SW 1271 (cell line): ENCODE measurements at places on chromosomes 5 and 9.

DNA sequence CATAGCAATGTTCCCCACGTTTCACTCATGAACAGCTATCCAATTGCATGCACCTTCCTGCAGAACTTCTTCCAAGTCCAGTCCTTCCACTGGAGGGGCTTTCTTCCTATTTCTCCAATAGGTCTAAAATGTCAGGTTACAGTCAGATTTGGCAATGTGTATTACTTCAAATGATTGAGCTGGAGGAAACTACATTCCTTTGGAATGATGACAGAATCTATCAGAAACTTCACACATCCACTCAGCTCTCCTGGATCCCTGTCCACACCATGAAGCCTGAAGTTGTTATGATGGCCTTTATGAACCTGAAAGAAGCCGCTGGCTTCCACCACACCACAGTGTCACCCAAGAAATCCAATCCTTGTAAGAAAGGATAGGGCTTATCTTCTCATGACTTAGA, 32.2 kb downstream of the FBXW2 start:
- DNase-seq: no peak

GRCh38 chr9:83154821-83155220, 91.9 kb upstream of the RASEF start:
- DNase-seq: no peak

GRCh38 chr9:14212077-14212476, 101.9 kb downstream of the NFIB start:
- no peak for DNase-seq

GRCh38 chr9:18459962-18460584, 13.9 kb upstream of the ADAMTSL1 start:
- DNase-seq: no peak

DNA sequence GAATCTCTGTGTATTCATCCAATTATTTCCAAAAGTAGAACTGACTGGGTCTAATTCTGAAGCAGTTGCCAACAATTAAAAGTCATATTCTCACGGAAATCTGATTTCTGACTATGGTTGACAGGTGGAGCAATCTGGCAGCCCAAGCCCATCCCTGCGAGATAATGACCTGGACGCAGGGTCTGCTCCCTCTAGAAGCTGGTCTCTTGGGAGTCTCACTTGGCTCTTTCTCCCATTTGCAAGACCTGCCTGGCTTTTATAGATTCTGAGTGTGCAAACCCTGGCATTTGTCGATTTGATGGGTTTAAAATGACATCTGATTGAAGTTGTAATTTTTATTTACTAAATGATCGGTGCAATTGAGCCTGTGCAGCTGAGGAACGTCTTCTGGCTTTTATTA, 49.4 kb upstream of the NEURL1B start:
- no peak for DNase-seq

DNA sequence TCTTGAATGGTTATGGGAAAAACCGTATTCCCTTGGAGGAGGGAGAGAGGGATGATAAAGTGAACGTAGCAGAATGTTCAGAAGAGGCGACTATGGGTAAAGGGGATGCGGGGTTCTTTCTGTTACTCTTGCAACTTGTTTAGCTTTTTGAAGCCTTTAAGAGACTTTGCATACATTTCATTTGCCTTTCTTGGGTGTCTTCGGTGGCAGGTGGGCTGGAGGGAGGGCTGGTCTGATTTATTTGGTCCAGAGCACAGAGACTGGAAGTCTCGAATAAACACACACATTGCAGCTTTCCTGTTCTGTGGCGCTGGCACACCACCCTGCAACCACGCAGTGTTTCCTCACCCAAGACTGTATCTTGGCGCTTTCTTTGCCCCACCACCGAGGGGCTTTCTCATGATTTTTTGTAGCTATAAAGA, 23.2 kb downstream of the TTF1 start:
- DNase-seq: no peak

GRCh38 chr5:151592855-151593408, 1.8 kb upstream of the FAT2 start:
- no peak for DNase-seq

- DNase-seq: no peak
These were observed 41.9 kb downstream of the MTRR start for GRCh38 chr5:7910738-7911428.

GRCh38 chr9:8917956-8918739, 1118.6 kb upstream of the DMAC1 start:
- DNase-seq: no peak

DNA sequence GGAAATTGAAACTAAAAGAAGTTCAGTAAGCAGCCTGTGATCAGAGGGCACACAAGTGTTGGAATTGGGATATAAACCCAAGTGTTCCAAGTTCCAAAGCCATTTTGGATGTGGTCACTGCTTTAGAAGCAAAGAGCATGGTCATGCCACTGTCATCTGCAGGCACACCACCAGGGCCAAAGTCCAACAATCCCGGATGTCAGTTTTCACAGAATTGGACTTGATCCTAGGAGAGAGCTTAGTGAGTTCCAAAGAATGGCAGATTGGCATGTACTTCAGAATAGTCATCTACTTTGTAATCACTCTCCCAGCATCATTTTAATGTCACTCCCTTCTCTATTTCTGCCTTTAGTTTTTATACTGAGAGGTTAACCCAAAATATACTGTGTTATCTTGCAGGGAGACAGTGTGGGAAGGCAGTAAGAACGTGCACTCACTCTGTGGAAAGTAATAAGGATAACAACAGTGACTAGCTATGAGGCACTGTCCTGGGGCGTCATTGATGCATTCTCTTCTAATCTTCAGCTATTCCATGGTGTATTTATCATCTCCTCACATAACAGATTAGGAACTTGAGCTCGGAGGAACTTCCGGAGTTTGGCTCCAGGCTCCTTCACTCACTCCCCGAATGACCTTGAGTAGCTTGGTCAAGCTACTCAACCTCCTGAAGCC, 388.0 kb downstream of the ACTL7B start:
- DNase-seq: no peak

DNA sequence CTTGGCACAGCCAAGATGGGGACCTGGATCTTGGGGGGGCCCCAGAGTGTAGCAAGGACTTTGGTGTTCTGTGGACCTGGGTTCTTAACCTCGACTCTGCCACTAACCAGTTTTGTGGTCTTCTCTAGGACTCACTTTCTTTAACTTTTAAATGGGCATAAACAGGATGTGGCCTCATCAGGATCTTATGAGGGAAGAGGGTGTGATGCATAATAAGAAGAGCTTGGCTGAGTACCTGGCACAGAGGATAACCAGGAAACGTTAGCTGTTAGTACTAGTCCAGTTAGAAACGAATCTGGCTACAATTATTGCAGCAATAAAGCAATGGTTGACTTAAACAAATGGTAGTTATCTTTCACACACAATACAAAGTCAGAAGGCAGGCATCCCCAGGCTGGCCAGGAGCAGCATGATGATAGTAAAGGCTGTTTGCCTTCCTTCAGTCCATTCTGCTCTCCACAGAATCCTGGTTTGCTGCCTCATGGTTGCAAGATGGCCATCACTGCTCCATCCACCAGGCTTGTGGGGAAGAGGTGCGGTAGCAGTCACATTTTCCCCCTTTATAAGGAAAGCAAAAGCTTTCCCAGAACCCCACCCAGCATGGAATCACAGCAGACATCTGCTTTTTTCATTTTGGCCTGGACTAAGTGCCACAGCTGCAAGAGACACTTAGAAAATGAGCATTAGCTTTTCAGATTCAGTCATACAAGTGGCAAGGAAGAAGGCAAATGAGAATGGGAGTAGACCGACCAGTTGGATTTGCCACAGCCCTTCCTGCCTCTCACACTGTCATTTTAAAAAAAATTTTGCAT, 225.0 kb downstream of the AOPEP start:
- DNase-seq: no peak

DNA sequence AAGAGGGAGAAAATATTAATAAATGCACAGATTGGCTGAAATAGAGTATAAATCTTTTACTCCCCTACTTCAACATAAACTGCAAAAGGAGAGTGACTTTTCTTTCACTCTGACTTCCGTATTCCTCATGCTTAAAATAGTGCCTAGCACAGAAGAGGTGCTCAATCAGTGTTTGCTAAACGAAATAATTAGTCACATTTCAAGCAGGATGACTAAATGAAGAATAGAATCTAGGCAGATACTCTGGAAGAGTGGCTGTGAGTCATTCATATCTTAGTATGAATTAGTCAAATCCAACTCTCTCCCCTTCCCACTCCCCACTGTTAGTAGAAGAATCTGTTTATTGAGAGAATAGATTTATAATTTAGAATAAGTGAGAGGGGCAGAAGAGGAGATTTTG, 4.8 kb downstream of the CD274 start:
- no peak for DNase-seq

GRCh38 chr9:126558051-126558665, 55.6 kb upstream of the LMX1B start:
- peak; percentile 54 for DNase-seq

- DNase-seq: peak; percentile 79
These were observed 63.2 kb downstream of the PRRT1B start for GRCh38 chr9:131608493-131609037.

- DNase-seq: no peak
These were observed 101.0 kb downstream of the SPOCK1 start for GRCh38 chr5:137398154-137398553.

- no peak for DNase-seq
These were observed 2.2 kb upstream of the PBX3 start for GRCh38 chr9:125745018-125745417.

- DNase-seq: no peak
These were observed 145.9 kb downstream of the MELK start for GRCh38 chr9:36718612-36719011.

GRCh38 chr9:34143116-34143515, 16.6 kb upstream of the DCAF12 start:
- no peak for DNase-seq

DNA sequence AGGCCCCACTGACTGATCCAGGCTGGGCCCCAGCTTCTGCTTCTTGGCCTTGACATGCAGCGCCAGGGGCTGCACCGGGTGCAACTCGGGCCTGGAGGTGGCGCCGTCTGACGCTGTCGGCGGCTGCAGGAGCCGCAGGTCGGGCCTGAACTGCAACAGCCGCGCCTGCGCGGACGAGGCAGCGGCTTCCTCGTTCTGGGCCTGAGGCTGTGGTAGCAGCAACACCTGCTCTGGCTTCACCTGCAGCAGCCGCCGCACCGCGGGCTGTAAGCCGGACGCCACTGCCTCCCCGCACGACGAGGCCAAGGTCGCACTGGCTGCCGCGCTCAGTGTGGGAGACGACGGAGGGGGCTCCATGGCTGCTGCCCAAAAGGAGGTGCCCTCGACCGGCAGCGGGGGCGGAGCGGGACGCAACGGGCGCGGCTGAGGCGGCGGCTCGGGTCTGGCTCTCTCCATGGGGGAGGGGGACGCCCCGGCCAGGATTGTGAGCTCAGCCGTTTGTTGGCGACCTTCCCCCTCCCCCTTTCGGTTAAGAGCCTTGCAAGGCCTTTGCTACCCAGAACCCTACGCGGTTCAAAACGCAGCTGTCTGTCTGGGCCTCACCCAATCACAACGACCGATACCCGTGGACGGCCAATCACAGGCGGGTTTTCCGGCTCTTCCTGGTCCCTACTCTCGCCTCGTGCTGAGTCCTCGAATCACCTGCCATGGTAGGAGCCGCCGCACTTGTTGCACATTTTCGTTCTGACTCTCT, 438 bp downstream of the SOX30 start:
- DNase-seq: no peak

GRCh38 chr5:175707751-175708375, 50.0 kb downstream of the HRH2 start:
- DNase-seq: no peak

DNA sequence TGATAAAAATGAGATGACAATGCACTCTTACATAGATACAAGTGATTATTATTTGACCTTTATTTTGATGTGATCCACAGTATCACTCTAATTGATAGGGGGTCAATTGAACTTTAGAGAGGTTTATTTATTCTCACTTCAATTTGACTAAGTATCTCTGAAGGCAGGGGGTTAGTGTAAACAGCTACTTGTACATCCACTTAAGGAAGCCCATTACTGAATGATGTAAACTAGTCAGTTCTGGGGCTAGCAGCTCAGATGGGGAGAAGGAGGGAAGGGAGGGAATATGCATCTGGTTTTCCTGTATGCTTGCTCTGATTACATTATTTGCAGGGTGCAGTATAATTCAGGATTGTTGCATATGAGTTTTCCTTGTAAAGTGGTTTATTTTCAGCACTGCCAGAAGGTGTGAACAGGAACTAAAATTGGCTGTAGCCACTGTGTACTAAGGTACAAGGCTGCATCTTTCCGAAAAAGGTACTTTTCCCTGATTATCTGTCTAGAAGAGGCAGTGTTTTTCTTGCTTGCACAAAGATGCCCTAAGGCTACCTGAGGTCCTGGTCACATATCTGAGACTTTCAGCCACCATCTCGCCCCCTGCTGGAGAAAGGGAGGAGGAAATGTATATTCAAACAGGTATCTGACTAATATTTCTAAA, 51.2 kb downstream of the MRPS27 start:
- peak; percentile 48 for DNase-seq

- DNase-seq: no peak
These were observed 514.2 kb downstream of the BNC2 start for GRCh38 chr9:16356196-16356765.

DNA sequence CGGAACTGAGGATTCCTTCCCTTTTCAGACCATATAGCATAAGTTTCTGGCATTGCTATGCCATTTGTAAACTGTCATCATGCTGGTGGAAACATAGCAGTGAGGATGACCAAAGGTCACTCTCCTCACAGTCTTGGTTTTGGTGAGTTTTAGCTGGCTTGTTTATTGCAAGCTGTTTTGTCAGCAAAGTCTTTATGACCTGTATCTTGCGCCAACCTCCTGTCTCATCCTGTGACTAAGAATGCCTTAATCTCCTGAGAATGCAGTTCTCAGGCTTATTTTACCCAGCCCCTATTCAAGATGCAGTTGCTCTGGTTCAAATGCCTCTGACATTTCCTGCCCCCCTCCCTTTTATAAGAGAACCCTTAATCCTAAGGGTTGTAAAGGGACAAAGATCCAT, 26.7 kb upstream of the GRIA1 start:
- no peak for DNase-seq

- peak; percentile 8 for DNase-seq
These were observed 27.1 kb upstream of the BASP1 start for GRCh38 chr5:17190242-17190778.

GRCh38 chr9:107368696-107369095, 85.6 kb downstream of the RAD23B start:
- no peak for DNase-seq

GRCh38 chr9:93450945-93451815, at the start of gene FAM120A:
TSS of gene FAM120A (plus strand) at chr9:93451685. CDS start at chr9:93451916, 231 bp downstream.
- DNase-seq: peak; percentile 64

DNA sequence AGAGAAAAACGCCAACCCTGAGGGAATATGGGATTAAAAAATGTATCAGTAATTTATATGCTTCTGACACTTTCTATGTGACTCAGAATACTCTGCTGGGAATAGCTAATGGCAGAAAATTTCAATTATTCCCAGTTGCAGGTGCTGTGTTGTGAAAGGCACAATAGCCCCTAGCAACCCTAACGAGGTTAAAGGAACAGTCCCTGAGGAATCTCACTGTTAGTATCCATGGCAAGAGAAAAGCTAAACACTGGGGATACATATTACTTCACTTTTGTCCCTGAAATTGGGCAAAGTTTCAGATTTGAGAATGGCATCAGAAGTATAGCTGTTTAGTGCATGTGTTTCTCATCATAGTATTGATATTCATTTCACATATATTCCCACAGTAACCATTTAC, 555.0 kb downstream of the RAB3C start:
- no peak for DNase-seq
